Epithelial cell of proximal tubule (primary cell): ENCODE measurements at places on chromosomes 7 and 10. TPM values are rescaled to one million over a fixed set of nuclear protein-coding genes. Genes with fewer than 3 reads are reported as not detected.

The GPR26 gene
- not detected in 2 replicates for total RNA-seq

The SNX8 gene
- 9.0 and 36.4 TPM in 2 replicates for total RNA-seq

The HOXA3 gene
- total RNA-seq: 14.4 and 33.2 TPM in 2 replicates

The STEAP1 gene
- 3.4 and 8.0 TPM in 2 replicates for total RNA-seq

The RPEL1 gene
- 0.06 and 0.07 TPM in 2 replicates for total RNA-seq

The SMKR1 gene
- 0.94 TPM in 1 of 2 replicates, not detected in the other for total RNA-seq

The CPA4 gene
- total RNA-seq: 19.2 and 19.6 TPM in 2 replicates

The JAZF1 gene
- 1.3 and 3.6 TPM in 2 replicates for total RNA-seq

The FRMPD2 gene
- total RNA-seq: under 0.01 and 0.22 TPM in 2 replicates

The FZD1 gene
- 4.7 and 5.9 TPM in 2 replicates for total RNA-seq

The TSPAN12 gene
- total RNA-seq: 6.7 and 11.7 TPM in 2 replicates

The ZP3 gene
- total RNA-seq: 0.87 and 4.7 TPM in 2 replicates

The LAMTOR4 gene
- total RNA-seq: 201 and 232 TPM in 2 replicates

The MSMB gene
- total RNA-seq: not detected in 2 replicates
